ENCODE measurements at places on chromosomes 2 and 18. TPM values are rescaled to one million over a fixed set of nuclear protein-coding genes. Genes with fewer than 3 reads are reported as not detected.

- no peak for DNase-seq
Measured at GRCh38 chr2:215878476-215879063, 134.8 kb downstream of the MREG start.

- peak; percentile 23 for DNase-seq
Measured at GRCh38 chr2:128451084-128452023, 132.7 kb upstream of the HS6ST1 start.

DNA sequence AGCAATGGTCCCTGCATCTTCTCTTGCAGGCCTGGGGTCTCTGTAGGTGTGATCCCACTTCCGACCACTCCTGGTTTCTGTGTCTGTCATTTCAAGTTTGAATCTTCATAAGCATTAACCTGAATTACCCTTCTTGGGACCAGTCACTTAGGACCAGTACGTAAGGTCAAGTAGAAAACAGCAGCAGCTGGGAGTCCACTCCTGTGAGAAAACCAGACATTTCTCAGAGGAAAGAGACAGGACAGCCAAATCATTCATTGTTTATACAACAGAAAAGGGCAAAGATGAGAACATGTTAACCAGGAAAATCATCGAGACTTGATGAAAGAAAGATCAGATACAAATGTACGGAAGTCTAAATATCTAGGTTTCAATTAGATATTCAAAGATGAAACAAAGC, 163.0 kb downstream of the MREG start:
- no peak for DNase-seq

Gene DHRS9
- not detected for total RNA-seq

GRCh38 chr2:221488136-221488807, 83.8 kb downstream of the EPHA4 start:
- no peak for DNase-seq

Gene PFN4
- total RNA-seq, result not detected

GRCh38 chr2:30030361-30030760, 109.0 kb upstream of the ALK start:
- no peak for DNase-seq

Gene OSGEPL1
- total RNA-seq, result 10.7 TPM

DNA sequence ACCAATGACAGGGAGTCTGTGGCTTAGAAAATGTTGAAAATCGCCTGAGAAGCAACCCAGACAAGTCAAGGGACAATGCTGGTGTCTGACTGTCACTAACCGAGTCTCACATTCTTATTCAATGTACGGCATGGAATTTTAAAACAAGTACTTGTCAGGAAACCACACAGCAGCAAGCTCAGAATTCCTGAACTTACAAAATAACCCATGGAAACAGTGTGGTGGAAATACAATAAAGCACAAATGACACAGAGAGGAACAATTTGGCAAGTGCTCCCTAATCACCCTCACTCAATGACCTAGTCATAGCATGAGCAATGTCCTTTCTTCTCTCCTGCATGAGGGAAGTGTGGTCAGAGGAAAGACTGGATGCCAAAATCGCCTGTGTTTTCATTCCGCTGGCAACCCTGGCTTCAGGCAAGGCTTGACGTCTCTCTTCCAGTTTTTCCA, 154.0 kb downstream of the SATB2 start:
- no peak for DNase-seq

DNA sequence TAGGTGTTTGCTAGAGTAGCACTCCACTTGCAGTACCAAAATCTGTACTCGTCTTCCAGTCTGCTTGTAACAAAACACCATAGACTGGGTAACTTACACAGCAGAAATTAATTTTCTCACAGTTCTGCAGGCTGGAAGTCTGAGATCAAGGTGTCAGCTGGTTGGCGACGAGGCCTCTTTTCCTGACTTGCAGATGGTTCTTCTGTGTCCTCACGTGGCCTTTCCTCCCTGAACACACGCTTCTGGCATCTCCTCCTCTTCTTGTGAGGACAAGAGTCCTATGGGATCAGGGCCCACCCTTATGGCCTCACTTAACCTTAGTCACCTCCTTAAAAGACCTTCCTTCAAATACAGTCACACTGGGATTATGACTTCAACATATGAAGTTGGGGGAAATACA, 493.5 kb upstream of the MYT1L start:
- no peak for DNase-seq

Gene CD28
- not detected for total RNA-seq

Gene BOLL
- total RNA-seq, result not detected

- peak; percentile 52 for DNase-seq
Measured at GRCh38 chr2:145186303-145186702, 666.4 kb upstream of the ZEB2 start.

DNA sequence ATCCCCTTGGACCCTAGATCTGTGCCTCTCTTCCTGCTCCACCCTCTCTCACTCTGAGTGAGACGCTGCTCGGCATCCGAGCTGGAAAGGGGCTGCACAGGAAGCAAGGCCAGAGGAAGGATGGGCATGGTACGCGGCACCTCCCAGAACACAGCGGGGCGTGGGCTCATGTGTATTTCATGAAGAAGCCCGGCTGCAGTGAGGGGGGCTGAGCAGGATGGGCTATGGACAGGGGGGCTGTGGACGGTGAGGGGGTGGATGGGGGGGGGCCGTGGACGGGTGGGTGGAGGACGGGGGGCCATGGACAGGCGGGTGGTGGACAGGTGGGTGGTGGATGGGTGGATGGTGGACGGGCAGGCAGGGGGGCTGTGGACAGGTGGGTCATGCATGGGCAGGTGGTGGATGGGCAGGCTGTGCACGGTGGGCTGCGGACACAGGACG, 28.5 kb downstream of the SLC66A2 start:
- DNase-seq, result peak; percentile 19

Gene RGPD4
- total RNA-seq, result 0.07 TPM

DNA sequence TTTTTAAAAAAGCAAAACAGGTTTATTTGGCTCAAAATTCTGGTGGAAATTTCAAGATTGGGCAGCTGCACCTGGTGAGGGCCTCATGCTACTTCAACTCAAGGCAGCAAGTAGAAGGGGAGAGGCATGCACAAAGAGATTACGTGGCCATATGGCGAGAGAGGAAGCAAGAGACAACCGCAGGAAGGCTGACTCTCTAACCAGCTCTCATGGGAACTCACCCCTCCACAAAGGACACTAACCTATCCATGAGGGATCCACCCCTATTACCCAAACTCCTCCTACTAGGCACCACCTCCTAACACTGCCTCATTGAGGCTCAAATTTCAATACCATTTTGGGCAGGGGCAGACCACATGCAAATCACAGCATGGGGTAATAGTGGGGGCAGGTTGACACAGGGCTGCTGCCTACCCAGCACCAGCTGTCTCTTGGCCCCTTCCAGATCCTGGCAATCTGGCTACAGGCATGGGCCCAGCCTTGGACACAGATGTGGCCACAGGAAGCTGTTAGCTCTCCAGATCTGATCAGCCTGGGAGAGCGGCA, 2.0 kb upstream of the CAPN10 start:
- DNase-seq, result peak; percentile 64

DNA sequence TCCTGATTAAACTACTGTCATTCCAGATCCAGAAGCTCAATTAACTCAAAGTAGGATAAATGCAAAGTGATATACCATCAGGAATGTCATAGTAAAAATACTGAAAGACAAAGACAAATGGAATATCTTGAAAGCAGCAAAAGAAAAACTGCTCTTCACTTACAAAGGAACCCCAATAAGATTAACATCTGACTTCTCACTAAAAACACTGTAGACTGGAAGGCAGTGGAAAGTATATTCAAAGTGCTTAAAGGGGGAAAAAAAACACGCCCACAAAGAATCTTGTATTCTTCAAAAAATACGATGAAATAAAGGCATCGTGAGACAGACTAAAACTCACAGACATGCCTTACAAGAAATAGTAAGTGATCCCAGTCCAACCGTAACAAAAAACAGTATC, 195.7 kb downstream of the DOK6 start:
- no peak for DNase-seq

DNA sequence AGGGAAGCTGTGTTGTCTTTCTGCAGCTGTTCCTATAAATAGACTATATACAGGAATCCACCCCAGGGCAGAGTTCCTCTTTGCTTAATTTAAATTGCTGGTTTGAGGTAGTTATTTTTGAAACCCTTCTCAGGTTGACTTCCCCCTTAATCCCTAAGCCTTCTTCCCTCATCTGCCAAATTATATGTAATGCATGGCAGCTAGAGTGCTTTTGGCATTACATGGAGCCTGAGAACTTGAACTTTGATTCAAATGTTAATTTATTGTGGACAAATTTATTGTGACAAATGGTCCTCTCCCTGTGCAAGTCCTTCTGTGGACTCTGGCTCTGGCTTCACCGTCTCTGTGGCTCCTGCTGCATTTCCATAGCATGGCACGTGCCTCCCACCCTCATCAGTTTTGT, 29.2 kb downstream of the MYO1B start:
- DNase-seq, result no peak

DNA sequence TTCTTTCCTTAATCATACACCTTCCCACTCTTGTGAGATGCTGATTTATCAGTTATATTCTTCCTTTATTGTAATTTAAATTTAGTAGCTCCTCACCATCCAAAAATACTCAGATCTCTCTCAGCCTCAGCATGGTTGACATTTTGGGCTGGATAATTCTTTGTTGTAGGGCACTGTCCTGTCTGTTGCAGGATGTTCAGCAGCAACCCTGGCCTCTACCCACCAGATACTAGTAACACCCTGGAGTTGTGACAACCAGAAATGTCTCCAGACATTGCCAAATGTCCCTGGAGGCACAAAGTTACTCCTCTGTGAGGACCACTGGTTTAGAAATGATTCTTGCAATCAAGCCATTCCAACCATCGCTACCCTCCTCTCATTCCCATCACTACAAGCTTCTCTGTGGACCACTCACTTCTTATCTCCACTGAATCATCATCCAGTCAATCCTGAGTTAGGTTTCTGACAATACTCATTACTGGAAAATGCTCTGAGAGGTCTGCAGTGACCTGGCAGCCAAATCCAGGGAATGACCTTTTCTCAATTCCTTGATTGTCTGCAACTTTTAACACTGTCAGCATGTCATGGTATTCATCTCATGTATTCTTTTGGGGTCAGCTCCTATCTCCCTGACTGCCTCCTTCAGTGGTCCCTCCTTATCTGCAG, 43.3 kb downstream of the OSBPL6 start:
- no peak for DNase-seq

DNA sequence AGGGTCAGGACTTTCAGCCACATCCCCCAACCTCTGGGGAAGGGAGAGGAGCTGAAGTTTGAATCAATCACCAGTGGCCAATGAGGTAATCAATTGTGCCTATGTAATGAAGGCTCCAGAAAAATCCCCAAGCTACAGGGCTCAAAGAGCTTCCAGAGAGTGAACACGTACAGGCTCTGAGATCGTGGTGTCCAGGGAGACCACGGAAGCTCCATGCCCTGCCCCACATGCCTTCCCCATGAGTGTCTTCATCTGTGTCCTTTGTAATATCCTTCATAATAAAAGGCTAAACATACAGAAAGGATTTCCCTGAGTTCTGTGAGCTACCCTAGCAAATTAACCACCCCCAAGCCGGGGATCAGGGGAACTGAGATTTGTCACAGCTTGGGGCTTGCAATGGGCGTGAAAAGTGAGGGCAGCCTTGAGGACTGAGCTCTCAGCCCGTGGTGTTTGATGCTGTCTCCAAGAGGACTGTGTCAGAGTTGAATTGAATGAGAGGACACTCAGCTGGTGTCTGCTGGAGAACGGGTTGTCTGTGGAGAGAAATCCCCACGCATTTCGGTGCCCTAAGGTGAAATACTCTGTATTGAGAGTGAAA, 25.5 kb upstream of the TUBB6 start:
- DNase-seq, result no peak

GRCh38 chr2:69805887-69806286, 23.6 kb upstream of the GMCL1 start:
- no peak for DNase-seq

Gene CFAP53
- 0.15 TPM for total RNA-seq

- no peak for DNase-seq
Measured at GRCh38 chr18:58242435-58242834, 198.4 kb downstream of the NEDD4L start.
